ENCODE measurements at places on chromosomes 1 and 21.

DNA sequence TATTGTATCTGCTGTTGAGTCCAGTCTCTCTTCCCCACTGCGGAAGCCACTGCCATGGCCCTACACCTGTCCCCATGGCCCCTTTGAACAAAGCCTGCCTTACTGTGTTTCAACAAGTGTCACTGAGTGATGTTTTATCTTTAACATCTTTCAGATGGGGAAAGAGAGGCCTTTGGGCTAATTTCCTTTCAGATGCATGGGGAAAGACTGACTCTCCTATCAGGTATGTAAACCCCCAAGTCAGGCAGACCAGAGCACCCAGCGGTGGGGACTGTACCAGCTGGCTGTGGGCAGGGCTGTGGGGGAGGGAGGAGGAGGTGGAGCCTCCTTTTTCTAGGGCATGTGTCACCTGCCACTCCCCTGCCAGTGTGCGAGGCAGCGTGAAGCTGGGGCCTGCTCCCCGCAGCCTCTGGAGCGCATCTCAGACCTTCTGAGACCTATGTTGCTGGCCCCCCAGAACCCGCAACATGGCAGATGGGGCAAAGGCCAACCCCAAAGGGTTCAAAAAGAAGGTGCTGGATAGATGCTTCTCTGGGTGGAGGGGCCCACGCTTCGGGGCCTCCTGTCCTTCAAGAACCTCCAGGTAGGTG is at the start of gene PLA2G2F:
Gene PLA2G2F (plus strand): TSS at position 363 of the 590 bp plus-strand sequence. CDS start 105 bp downstream, at position 468.
- no peak for DNase-seq

- DNase-seq = peak; percentile 89
Measured at GRCh38 chr1:25232866-25233784, 823 bp upstream of the SYF2 start.

- DNase-seq = no peak
Measured at GRCh38 chr1:57300186-57300585, 123.7 kb downstream of the DAB1 start.

GRCh38 chr1:109193653-109194590 is 19.8 kb upstream of the SARS1 start:
- DNase-seq = peak; percentile 21

GRCh38 chr1:211336161-211336560 is 9.5 kb downstream of the TRAF5 start:
- no peak for DNase-seq

- no peak for DNase-seq
Measured at GRCh38 chr1:53593758-53594380, 134.7 kb downstream of the DMRTB1 start.

GRCh38 chr1:42173961-42174735 is 9.6 kb upstream of the GUCA2A start:
- no peak for DNase-seq

- no peak for DNase-seq
Measured at GRCh38 chr1:206860165-206860564, 5.3 kb upstream of the IL20 start.

DNA sequence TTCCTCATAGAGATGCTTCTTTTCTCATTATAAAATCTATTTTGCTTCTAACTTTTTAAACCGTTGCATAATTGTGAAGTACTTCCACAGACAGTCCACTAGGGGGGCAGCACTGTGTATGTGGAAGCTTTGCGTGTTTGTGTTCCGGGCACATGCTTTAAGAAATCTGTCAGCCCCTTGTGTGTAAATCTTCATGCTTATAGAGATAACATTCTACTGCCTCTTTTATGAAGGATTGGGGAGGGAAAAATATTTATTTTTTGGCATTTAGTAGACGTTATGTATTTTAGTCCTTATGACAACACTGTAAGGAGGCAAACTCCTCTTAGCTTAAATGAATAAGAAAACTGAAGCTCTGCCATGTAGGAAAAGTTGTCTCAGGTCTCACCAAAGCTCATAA is 157.3 kb upstream of the PTGFR start:
- no peak for DNase-seq

- DNase-seq = no peak
Measured at GRCh38 chr1:173900992-173901391, 16.1 kb downstream of the SERPINC1 start.

DNA sequence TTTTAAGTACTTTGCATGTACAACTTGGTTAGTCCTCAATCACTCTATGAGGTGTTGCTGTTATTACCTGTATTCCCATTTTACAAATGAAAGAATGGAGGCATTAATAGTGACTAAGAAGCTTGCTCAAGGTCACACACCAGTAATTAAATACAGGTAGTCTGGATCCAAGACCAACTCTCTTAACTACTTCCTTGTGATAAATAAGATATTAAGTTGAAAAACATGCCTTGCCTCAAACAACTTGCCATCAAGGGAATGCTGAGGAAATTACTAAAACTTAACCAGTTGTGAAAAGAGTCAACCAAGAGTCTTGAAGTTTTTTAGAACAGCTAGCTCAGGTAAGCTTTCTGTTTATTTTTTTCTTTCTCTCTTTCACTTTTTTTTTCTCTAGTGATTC is 21.0 kb upstream of the LAMC1 start:
- DNase-seq = no peak

- no peak for DNase-seq
Measured at GRCh38 chr1:159612211-159612885, 24.7 kb downstream of the APCS start.

GRCh38 chr1:48948562-48948961 is 171.9 kb upstream of the BEND5 start:
- DNase-seq = no peak

- no peak for DNase-seq
Measured at GRCh38 chr1:200355801-200356200, 54.0 kb downstream of the ZNF281 start.

- no peak for DNase-seq
Measured at GRCh38 chr21:45084121-45084520, 9.7 kb downstream of the ADARB1 start.

DNA sequence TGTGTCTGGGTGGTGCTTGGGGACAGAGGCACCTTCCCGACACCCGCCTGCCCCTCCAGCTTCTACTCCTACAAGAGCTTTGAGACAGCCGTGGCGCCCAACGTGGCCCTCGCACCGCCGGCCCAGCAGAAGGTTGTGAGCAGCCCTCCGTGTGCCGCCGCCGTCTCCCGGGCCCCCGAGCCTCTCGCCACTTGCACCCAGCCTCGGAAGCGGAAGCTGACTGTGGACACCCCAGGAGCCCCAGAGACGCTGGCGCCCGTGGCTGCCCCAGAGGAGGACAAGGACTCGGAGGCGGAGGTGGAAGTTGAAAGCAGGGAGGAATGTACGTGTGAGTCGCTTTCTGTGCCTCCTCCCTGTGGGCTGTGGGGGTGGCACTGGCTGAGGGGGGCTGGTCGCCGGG is 75.7 kb downstream of the SKI start:
- DNase-seq = no peak

GRCh38 chr1:164672588-164672987 is 113.6 kb downstream of the PBX1 start:
- DNase-seq = no peak

- no peak for DNase-seq
Measured at GRCh38 chr1:102919659-102920058, 188.7 kb downstream of the COL11A1 start.

DNA sequence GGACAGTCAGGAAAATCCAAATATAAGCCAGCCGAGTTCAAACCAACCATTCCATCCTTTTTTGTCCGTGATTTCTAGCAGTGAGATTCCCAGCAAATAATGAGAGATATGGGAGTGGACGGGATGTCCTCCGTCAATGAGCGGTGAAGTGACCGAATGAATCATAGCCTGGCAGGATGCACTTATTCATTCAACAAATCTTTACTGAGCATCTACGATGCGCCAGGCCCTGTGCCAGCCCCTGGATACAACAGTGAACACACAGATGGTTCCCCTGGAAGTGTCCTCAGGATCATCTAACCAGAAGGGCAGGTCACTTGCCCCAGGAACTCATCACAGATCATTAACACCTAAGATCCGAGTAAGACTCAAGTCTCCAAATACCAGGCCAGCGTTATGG is 8.2 kb upstream of the PLEKHA6 start:
- DNase-seq = no peak

DNA sequence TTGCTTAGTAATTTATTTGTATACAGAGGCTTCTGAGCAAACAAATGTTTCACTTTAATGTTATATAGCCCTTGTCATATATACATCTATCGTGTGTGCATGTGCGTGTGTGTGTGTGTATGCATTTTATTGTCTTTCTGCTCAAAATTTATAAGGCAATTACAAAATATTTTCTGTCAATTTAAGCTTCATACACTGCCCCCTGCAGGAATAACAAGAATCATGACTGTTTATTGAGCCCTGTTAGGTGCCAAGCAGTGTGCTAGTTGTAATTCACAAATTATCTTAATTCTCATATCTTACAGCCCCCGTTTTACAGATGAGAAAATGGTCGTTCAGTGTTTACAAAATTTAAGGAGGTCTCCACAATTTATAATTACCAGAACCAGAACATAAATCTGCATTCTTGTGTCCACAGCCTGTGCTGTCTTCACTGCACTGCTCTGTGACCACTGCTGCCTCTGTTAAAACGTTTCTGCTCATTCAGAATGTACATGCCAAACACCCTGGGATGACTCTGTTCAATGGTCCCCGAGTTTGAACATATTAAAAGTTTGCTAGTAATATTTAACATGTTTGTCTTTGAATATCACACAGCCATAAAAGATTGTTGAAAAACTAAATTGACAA is 181.3 kb downstream of the ATP6V1G3 start:
- DNase-seq = no peak

GRCh38 chr1:15764269-15764764 is 5.7 kb downstream of the FBLIM1 start:
- no peak for DNase-seq

DNA sequence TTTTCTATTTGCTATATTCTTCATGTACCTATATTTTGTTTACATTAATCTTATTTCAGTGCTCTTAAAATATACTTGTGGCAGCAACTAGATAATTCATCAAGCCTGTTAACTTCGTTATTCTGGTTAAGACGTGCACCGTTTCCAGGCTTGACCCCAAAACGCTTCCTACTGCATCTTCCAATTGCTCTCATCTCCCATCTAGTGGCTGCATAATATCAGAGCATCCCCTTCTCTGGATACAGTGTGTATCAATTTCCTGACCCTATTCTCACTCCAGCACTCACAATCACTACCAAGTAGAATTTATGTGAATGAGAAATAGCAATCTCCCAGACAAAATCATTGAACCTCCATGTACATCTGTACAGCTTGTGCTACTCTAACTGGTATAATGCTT is 1280.3 kb upstream of the B3GALT2 start:
- no peak for DNase-seq

DNA sequence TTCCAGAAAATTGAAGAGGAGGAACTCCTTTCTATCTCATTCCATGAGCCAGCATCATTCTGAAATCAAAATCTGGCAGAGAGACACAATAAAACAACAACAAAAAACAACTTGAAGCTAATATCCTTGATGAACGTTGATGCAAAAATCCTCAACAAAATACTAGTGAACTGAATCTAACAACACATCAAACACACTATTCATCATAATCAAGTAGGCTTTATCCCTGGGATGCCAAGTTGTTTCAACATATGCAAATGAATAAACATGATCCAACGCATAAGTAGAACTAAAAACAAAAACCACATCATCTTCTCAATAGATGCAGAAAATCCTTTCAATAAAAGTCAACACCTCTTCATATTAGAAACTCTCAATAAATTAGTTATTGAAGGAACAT is 335.3 kb upstream of the BRINP3 start:
- DNase-seq = no peak

DNA sequence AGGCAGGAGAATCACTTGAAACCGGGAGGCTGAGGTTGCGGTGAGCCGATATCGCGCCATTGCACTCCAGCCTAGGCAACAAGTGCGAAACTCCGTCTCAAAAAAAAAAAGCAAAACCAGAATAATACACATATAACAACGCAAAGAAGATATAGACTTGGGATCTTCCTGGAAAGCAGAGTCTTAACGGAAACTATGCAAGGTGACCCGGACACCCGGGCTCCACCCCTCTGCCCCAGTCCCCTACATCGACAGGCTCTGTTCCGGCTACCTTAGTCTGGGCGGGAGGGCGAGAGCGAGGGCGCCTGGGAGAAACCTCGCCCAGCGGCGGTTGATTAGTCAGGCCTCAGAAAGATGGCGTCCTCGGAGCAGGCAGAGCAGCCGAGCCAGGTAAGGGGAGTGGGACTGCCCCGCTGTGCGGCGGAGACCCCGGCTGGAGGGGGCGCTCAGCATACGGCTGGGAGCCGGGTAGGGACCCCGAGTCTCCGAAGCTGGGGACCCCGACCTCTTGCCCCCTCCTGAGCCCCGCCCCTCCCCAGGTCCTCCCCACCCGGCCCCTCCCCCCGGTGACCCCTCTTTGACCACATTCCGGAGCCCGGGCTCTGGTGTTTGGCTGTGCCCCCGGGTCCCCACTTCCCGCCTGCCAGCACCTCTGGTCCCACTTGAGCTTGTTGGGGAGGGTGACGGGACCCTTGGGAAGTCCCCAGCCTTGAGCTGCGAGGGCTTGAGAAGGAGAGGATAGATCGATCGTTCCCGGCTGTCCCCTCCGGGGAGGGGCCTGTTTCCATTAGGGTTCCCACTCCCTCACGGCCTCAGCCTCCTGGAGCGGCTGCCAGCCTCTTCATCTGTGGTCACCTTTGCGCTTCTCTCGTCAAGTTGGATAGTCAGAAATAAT is at the start of gene PEX14:
Gene PEX14 (plus strand): TSS at position 338 of the 895 bp plus-strand sequence. CDS start 17 bp downstream, at position 355.
- peak; percentile 66 for DNase-seq

DNA sequence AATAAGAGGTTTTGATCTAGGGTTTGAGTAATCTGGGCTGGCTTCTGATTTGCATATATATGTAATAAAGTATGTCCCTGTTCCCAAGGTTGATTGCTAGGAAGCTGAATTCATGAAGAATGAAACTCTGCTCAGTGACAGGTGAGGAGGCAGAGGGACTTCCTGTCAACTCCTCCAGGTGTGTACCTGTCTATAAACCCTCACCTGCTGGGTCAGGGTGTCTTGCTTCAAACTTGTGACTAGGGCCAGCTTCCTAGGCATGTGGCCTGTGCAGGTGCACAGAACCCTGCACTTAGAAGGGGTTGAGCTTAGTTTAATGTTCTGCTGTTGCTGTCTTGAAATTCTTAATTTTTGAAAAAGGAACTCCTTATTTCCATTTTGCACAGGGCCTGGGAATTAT is 21.1 kb downstream of the OLFML3 start:
- no peak for DNase-seq

DNA sequence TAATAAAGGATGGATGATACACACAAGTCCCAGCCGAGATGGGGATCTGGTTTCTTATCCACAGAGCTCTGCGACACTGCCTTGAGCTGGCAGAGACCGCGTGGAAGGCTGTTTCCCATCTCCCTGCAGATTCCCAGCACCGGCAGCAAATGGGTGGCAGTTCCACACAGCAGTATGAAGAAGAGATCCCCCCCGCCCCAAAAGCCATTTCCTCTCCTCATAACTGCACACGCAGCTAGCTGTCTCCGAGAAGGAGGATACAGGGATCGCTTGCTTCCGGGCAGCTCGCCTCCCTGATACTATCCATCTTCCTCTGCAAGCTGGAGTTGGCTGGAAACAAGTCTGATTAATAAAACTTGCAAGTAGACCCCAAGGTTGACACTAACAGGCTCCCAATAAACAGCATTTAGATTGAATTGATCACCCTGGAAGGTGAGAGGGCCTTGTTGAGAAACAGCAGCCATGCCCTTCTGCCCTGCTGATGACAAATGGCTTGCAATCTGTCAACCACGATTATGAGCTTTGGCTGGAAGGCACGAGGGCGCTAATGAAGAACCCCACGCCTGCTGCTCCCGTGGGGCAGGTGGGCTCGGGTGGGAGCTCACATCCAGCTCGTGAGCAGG is 642.3 kb downstream of the AJAP1 start:
- no peak for DNase-seq
